ENCODE measurements at places on chromosomes 11 and 22.

- DNase-seq = no peak
Observed at GRCh38 chr11:68306636-68307035, 5.8 kb upstream of the LRP5 start.

DNA sequence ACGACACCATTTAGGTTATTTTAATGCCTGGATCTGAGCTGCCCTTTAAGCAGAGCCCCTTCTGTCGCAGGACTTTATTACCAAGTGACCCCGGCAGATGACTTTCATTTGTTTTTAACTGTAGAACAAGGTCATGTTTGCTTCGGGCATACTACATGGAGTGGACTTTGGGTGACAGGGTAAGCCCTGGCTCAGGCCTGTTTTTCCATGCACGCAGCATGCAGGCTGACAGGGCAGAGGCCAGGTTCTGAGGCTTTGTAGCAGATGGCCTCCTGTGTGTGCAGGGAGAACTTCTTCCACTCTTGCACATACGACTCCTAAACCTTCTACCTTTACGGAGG lies 50.5 kb downstream of the SNX19 start:
- DNase-seq = no peak

- DNase-seq = peak; percentile 30
Observed at GRCh38 chr11:25981998-25982397, 349.9 kb upstream of the ANO3 start.

- no peak for DNase-seq
Observed at GRCh38 chr22:40308999-40309573, 37.2 kb upstream of the ADSL start.

DNA sequence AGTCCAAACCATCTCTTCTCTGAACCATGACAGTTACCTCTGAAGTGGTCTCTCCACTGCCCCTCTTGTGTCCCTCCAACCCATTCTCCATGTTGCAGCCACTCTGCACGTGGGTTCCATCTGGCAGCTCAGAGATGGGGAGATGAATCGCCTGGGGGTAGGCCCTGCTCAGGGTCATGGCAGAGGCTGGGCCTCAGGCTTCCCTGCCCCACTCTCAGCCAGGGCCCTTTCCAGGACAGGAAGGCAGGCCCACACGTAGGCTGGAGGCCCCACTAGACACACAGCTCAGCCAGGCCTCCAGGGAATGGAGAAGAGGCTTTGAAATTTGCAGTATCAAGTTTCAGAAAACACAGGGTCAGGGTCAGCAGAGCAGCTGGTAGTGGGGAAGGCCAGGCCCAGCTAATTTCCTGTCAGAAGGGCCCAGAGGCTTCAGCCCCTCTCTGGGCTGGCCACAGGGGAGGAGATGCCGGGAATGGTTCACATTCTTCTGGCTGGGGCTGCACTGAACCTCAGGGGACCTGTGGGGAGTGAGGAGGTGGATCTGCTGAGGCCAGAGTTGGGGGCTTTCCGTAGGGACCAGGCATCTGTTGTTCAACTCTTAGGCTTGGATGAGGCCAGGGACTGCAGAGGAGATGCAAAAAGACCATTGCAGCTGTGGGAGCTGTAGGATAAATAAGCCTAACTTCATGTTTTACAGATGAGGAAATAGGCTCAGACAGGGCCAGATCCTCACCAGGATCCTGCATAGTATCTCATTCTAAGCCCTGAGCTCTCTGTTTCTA lies 101.6 kb downstream of the SWAP70 start:
- DNase-seq = no peak

- DNase-seq = peak; percentile 18
Observed at GRCh38 chr11:62142921-62143320, 19.1 kb downstream of the INCENP start.

DNA sequence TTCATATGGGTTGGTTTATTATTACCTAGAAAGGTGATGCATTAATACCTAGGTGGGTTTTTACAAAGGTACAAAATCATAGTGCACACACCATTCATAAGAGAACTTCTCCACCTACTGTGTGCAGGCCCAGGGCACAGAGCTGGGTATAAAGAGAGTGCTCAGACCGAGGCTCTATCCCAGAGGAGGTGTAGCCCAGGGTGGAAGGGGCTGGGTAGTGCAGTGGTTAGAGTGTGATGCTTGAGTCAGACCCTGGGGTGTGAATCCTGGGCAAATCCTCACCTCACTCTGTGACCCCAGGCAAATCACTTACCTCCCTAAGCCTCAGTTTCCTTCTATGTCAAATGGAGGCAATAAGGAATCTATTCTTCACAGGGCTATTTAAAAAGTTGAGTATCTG lies 32.2 kb downstream of the PARVG start:
- DNase-seq = no peak

- DNase-seq = no peak
Observed at GRCh38 chr11:204587-205109, 2.6 kb downstream of the BET1L start.

- no peak for DNase-seq
Observed at GRCh38 chr11:93432247-93432646, 101.7 kb downstream of the DEUP1 start.

DNA sequence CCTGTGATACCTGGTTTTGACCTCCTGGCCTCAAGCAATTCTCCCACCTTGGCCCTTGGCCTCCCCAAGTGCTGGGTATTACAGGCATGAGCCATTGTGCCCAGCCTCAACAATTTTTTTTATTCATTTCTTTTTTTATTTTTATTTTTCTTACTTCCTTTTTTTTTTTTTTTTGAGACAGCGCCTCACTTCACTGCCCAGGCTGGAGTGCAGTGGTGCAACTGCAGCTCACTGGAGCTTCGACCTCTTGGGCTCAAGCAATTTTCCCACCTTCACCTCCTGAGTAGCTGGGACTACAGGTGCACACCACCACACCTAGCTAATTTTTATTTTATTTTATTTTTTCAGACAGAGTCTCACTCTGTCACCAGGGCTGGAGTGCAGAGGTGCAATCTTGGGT lies 25.5 kb upstream of the CECR2 start:
- no peak for DNase-seq

DNA sequence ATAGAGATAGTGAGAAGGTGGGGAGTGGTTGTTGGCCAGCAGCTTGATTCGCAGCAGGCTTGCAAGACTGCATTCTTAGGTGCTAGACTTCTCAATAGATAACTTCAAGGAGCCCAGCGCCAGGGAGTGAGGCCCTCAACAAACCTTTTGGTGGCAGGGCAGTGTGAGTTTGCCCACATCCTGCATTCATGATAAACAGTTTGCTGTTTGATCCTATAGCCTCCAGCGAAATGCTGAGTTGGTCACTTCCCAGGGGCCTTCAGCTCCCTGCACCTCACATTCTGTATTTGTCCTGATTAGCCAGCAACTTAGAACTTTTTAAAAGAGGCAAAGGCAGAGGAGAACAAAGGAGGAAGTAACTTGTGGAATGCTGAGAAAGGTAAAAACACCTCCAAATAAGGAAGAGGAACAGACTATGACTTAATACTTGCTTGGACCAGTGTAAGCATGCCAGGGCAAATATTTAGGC lies 25.1 kb downstream of the OR10A6 start:
- DNase-seq = no peak

- peak; percentile 76 for DNase-seq
Observed at GRCh38 chr11:8531312-8531711, 62.7 kb downstream of the STK33 start.

DNA sequence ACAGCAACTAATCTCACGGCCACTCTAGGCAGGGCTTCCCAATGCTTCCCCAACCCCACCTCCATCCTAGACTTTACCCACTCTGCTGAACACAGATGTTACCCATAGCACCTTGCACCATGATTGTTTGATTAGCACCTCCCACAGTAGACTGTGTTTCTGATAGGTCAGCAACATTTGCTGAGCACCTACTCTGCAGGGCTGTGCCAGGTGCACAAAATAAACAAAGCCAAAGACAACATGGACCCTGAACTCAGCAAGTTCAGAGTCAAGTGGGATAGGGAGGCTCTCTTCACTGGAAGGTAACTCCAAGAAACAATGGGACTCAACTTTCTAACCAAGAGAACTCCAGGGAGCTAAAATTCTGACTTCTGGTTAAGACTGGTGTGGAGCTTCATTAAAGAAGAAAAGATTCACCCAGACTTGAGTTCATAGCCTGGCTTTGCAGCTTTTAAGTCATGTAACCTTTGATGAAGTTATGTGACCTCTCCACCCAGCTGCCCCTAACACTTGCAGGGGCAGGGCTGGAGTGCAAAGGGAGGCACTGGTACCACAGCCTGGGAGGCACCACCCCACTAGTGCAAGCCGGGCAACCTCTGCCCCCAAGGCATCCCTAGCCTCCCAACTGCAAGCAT lies 6.7 kb upstream of the RTN4RL2 start:
- no peak for DNase-seq

DNA sequence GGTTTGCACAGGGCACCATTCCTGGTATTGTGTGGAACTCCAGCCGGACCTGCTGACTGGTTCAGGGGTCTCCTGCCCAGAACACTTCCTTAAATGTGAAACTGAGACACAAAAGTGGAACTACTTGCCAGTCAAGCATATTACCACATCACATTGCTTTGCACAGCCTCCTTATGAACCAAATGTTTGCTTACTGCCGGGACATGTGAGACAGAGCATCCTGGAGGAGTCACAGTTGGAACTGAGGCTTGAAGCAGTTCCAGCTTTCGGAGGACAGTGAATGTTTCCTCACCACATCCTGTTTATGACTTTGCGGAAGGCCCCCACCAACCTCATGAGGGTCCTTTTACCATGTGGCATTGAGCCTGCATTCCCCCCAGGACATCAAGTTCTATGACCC lies 105.8 kb upstream of the ARHGAP42 start:
- DNase-seq = no peak

- DNase-seq = no peak
Observed at GRCh38 chr11:129917231-129917630, 21.9 kb upstream of the NFRKB start.

DNA sequence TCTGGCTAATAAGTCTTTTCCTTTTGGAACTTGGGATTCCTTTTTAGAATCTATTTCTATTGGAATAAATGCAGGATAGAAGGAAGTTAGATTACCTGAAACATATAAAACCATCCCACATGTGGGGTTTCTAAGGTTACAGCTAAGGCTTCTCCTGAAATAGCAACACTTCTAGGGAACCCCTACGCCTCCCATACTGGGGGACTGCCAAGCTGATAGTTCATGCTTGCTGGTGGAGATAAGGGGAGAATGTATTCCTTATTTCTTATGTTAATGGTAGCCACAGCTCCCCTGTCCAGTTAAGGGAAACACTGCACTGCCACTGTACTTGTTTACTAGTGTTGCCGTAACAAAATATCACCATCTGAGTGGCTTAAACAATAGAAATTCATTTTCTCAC lies 1189.6 kb downstream of the LRRC4C start:
- DNase-seq = no peak

GRCh38 chr11:36012455-36012854 lies 68.6 kb downstream of the LDLRAD3 start:
- no peak for DNase-seq

- no peak for DNase-seq
Observed at GRCh38 chr11:10868352-10868751, 10.5 kb upstream of the ZBED5 start.

DNA sequence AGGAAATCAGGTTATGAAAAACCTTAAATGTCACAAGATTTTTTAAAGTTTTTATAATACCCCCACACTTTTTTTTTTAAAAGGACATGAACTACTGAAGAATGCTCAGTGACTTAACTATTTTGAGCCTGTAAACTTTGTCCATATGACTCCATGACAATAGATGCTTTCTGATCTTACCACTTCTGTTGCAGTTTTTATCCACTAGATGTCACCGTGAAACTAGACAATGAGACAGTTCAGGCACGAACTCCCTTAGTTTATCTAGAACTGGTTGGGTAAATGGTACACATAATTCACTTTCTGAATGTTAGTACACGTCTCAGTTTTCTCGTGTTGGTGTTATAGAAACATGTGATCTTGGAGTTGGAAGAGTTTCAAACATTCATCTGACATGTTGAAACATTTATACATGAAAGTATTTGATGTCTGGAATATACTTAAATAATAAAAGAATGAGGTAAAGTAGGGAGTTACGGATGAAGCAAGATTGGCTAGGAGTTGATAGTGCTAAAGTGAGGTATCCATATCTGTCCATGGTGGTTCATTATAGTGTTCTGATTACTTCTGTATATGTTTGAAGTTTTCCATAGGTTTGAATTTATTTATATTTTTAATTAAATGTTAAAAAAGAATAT lies 8.1 kb downstream of the CCDC15 start:
- peak; percentile 60 for DNase-seq

DNA sequence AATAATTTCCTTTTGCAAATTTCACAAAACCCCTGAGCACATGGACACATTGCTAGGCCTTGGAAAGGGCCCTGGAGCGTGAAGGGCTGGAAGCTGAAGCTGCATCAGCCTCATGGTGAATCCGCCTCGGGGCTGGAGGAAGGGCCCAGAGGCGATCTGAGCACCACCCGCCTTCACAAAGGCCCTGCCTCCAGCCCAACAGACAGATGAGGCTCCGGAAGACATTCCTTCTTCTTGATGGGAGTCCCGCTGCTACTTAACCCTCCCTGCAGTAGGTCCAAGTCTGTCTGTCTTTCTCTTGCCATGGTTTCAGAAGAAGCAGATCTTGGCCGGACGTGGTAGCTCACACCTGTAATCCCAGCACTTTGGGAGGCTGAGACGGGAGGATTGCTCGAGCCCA lies 16.5 kb downstream of the ARRB1 start:
- no peak for DNase-seq

GRCh38 chr11:60701469-60701818 lies 2.0 kb downstream of the MS4A8 start:
- no peak for DNase-seq

DNA sequence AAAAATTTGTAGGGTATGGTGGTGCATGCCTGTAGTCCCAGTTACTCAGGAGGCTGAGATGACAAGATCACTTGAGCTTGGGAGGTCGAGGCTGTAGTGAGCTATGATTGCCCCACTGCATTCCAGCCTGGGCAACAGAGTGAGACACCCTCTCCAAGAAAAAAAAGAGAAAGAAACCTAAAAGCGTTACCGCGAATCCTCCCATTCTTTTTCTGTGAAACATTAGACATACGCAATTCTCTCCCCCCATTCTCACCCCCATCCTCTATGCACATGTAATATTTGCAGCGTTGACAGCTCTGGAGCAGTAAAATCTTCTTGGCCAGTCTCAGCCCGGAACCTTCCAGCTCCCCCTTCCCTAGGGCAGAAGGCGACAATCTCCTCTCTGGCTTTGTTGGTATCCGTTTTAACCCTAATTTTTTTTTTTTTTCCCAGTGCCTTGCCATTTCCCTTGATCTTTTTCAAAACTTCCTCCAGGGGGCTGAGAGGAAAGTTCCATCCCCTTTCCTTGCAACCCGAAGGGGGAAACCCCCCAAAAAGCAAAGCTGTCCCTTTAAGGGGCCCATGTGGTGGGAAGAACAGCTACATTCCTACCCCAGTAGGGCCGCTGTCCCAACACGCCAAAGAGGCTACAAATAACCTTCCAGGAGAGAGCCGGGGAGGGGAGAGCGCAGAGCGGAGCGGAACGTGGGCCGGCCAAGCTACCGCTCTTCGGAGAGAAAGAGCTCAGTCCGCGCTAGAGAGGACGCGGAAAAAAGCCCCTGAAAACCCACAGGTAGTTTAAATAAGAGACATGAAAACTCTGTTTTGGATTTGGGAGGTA lies 1.9 kb downstream of the LRP4 start:
- peak; percentile 81 for DNase-seq

DNA sequence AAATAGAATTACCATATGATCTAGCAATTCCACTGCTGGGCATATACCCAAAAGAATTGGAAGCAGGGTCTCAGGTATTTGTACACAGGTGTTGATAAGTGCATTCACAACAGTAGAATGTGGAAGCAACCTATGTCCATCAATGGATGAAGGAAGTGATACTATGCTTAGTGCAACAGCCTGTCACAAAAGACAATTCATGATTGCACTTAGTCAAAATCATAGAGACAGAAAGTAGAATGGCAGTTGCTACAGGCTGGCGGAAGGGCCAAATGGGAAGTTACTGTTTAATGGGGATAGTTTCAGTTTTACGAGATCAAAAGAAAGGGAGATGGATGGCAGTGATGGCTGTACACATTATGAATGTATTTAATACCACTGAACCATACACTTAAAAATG lies 42.0 kb downstream of the SGSM3 start:
- no peak for DNase-seq

All from SK-N-SH (cell line).